Chondrocyte (in vitro differentiated cells): ENCODE measurements at places on chromosomes 12 and 14. TPM values are rescaled to one million over a fixed set of nuclear protein-coding genes. Genes with fewer than 3 reads are reported as not detected.

Gene CEBPE
- total RNA-seq: not detected in 3 replicates

Gene TEX52
- not detected in 3 replicates for total RNA-seq

DNA sequence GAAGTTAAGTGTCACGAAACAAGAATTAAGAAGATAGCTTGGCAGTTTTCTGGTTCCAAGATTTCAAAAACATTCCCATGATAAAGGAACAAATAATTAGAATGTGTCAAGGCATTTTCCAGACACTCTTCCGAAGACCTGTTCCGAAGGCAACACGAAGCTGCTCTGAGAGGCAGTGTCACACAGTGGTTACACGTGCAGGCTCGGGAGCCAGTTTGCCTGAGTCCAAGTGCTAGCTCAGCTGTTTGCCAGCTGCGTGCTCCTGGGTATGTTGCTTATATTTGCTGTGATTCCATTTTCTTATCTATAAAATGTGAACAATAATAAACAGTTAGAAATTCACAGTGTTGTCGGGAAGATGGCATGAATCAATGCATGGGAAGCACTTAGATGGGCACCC, 217.9 kb upstream of the GRIP1 start:
- peaks cover 2% of the 10 kb centered on the region for H3K27me3 ChIP-seq
- H3K27ac ChIP-seq: no peak overlapping the region

DNA sequence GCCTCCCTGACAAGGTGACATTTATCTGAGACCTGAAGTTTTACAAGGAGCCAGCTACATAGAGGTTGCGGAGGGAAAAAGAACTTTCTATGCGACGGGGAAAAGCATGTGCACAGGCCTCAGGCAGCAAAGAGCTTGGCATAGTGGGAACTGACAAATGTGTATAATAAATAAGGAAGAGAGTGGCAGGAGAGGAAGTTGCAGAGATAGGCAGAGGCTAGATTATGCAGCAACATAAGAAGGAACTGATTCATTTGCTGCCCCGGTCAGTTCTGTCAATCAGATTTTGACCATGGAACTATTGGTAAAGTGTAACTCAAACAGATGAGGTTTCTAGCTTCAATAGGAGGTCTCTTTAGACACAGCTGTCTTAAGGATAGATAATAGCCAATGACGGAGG, 33.7 kb upstream of the RIC8B start:
- H3K4me1 ChIP-seq: peaks cover 12% of the 10 kb centered on the region
- H3K27ac ChIP-seq: no peak overlapping the region
- no peak for DNase-seq
- H3K4me3 ChIP-seq: no peak overlapping the region
- peaks cover 5% of the 10 kb centered on the region for H3K27me3 ChIP-seq

DNA sequence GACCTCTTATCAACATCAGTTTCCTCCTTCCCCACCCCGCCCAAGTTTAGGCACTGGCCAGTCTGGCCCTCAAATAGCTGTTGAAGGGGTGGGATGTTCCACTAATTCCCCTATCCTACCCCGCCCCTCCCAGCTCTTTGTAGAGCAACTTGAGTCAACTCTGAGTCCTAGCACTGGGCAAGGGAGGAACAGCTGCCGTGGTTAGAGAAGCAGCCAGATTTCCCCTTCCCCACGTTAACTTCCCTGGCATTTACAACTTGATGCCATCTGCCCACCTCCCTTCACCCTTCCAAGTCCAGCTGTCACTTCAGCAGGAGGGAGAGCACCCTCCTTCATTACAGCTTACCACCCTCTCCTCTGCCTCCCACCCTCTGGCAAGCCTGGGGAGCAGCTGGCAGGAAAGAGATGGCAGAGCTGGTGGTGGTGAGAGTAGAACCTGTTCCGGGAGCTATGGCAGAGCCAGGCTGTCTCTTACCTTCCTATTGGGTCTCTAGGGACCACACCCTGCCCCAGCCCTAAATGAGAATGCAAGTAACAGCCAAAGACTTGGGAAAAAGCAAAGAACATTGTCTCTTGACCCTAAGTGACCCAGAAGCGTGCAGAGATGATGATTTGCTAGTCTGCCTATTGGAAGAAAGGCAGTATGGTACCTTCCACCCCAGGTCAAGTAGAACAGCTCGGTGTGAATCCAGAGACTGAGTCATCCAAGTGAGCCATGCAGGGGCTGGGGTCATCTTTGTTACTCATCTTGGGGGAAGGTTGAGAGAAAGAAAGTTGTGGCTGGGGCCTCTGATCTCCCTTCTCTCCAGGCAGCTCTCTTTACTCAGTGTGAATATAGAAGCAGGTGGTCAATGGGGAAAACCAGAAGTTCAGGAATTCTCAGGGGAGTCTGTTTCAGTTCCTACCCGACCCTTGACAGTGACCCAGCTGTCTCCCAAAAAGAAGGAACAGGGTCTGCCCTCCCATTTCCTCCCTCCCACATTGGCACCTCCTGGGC, 1.5 kb downstream of the BLOC1S1 start:
- DNase-seq: no peak
- H3K36me3 ChIP-seq: no peaks in the 10 kb centered on the region
- peak overlapping the region; percentile 92 for H3K27ac ChIP-seq
- peak overlapping the region; percentile 83 for H3K4me3 ChIP-seq
- H3K27me3 ChIP-seq: peaks cover 2% of the 10 kb centered on the region

DNA sequence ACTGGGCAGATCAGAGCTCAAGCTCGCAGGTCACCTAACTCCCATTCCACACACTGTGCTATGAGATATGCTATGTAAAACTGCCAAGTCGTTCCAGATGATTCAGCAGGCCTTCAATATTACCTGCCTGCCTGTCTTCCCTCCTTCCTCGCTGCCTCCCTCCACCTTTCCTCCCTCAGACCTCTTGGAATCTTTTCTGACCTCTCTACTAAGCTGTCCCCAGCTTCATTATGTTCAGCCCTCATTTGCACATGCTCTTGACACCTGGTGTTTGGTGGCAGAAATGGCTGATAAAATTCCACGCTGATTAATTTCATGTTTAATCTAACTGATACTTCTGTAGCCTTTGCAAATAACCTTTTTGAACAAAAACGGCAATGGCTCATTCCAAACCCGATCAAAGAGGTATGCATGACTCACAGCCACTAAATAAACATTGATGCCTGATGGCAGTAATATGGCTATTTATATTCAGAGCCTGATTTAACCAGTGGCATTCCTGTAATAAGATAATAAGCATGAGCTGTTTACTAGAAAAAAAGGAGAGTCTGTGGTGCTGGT, 130.8 kb upstream of the EGLN3 start:
- no peak for DNase-seq
- peak overlapping the region; percentile 77 for H3K27ac ChIP-seq
- no peaks in the 10 kb centered on the region for H3K36me3 ChIP-seq
- H3K4me1 ChIP-seq: peaks cover 25% of the 10 kb centered on the region

DNA sequence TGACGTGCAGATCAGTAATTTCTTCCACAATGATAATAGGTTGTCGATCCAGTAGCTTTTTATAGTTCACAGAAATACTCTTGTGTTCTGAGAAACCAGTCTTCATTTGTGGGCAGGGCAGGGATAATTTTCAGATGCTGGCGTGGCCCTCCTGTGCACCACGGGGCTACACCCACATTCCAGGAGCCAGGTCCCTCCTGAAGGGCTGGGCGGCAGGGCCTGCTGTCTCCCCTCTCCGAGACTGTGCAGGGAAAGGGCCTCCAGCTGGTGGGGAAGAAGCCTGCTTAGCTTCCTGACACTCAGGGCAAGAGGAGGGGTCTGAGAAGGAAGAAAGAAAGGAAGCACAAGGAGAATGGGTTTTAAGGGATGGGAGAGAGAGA, 94.9 kb downstream of the ADGRD1 start:
- H3K4me1 ChIP-seq: no peaks in the 10 kb centered on the region
- H3K27me3 ChIP-seq: peaks cover 22% of the 10 kb centered on the region
- H3K27ac ChIP-seq: peak overlapping the region; percentile 33
- no peak for DNase-seq

- no peak for DNase-seq
- peaks cover 16% of the 10 kb centered on the region for H3K4me1 ChIP-seq
- no peak overlapping the region for H3K4me3 ChIP-seq
- no peaks in the 10 kb centered on the region for H3K27me3 ChIP-seq
- H3K27ac ChIP-seq: no peak overlapping the region
Measured at GRCh38 chr14:92599811-92600210, 86.2 kb downstream of the RIN3 start.

DNA sequence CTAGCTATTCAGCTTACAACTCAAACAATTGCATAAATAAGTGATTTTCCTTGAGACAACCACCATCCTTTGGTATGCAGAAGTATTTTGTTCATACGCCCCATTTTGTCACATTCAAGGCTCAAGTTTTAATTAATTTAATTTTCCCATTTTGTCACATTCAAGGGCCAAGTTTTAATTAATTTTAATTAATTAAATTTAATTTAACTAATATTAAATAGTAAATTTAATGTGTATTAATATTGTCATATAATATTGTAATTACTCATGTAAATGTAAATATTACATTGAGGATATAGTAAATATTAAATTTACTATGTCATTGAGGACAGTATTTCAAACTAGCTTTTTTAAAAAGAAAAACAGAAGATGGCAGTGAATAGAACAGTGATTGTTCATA, 216.8 kb upstream of the GARIN2 start:
- DNase-seq: no peak
- H3K4me1 ChIP-seq: peaks cover 24% of the 10 kb centered on the region
- H3K27me3 ChIP-seq: no peaks in the 10 kb centered on the region
- H3K36me3 ChIP-seq: no peaks in the 10 kb centered on the region

GRCh38 chr12:63226792-63227463, 75.9 kb upstream of the AVPR1A start:
- H3K36me3 ChIP-seq: no peaks in the 10 kb centered on the region
- no peak overlapping the region for H3K4me3 ChIP-seq
- peaks cover 20% of the 10 kb centered on the region for H3K27me3 ChIP-seq
- H3K27ac ChIP-seq: no peak overlapping the region
- no peak for DNase-seq

DNA sequence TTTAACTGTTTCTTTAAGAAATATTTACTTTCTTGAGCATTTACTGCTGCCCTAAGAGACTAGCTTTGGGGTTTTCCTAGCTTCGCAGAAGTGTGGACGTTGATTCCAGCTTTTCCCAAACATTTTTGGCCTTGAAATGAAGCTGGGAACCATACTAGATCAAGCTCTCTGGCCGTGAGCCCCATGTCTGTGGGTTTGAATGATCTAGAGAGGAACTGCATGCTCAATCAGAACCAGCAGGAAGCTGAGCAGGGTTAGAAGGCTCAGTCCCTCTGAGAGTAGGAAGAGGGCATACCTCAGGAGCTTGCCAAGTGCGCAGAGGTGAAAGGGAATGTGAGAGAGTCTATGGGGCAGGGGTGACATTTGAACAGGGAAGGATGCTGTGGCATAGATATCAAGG, 292.1 kb downstream of the CACNA1C start:
- H3K4me1 ChIP-seq: peaks cover 84% of the 10 kb centered on the region
- no peak overlapping the region for H3K4me3 ChIP-seq
- DNase-seq: no peak
- no peaks in the 10 kb centered on the region for H3K27me3 ChIP-seq
- H3K27ac ChIP-seq: peak overlapping the region; percentile 68

- H3K27me3 ChIP-seq: no peaks in the 10 kb centered on the region
- no peaks in the 10 kb centered on the region for H3K36me3 ChIP-seq
- H3K4me3 ChIP-seq: no peak overlapping the region
- DNase-seq: no peak
Measured at GRCh38 chr14:95490138-95490509, 26.3 kb downstream of the SYNE3 start.

- no peak for DNase-seq
- H3K4me3 ChIP-seq: no peak overlapping the region
- peaks cover 15% of the 10 kb centered on the region for H3K27me3 ChIP-seq
- H3K4me1 ChIP-seq: no peaks in the 10 kb centered on the region
- no peak overlapping the region for H3K27ac ChIP-seq
- no peaks in the 10 kb centered on the region for H3K36me3 ChIP-seq
Measured at GRCh38 chr14:55425091-55425490, 13.5 kb upstream of the ATG14 start.
